ENCODE measurements at places on chromosomes 2 and 18. TPM values are rescaled to one million over a fixed set of nuclear protein-coding genes. Genes with fewer than 3 reads are reported as not detected.

The TMEM178A gene
- 3.5 TPM for total RNA-seq

The UGT1A8 gene
- 0.08 TPM for total RNA-seq

The NPAS2 gene
- 6.4 TPM for total RNA-seq

The ERBB4 gene
- 5.0 TPM for total RNA-seq

The KCNJ13 gene
- not detected for total RNA-seq

The PPM1B gene
- 31.5 TPM for total RNA-seq

The ANKRD23 gene
- 0.53 TPM for total RNA-seq

The CRYGD gene
- total RNA-seq: not detected

The SOX11 gene
- total RNA-seq: not detected

The GTF2A1L gene
- 0.98 TPM for total RNA-seq

The OTOS gene
- total RNA-seq: not detected

The TDRD15 gene
- not detected for total RNA-seq

The MRPL19 gene
- total RNA-seq: 14.4 TPM

The RAB6C gene
- not detected for total RNA-seq

The CDH7 gene
- total RNA-seq: not detected

The GALM gene
- total RNA-seq: 14.4 TPM

Data from smooth muscle cell of the coronary artery (primary cell).